ENCODE measurements at places on chromosomes 7 and 10.

DNA sequence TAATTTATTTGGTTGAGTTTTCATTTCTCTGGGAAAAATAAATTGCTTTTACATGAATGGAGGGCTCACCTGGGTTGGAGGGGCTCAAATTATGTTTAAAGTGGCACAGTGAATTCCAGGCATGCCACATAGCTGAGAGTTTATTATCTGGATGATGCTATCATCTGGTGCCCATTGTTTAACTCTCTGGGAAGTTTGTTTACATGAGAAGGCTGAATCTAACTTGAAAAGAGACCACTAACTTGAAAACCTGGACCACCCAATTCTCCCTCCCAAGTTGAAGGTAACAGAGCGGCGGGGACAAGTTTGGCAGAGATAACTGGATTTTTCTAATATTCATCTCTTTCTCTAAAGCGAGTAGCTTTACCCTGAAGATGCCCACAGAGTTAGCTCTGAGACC, 321.5 kb upstream of the GHITM start:
- DNase-seq: no peak

GRCh38 chr7:1623810-1624209, 46.3 kb upstream of the ELFN1 start:
- DNase-seq: no peak

- DNase-seq: no peak
Observed at GRCh38 chr10:21330628-21331020, 194.9 kb downstream of the SKIDA1 start.

- DNase-seq: no peak
Observed at GRCh38 chr7:21412410-21412851, 15.5 kb upstream of the SP4 start.

GRCh38 chr10:78763651-78764395, 304.9 kb upstream of the ZMIZ1 start:
- DNase-seq: no peak

- peak; percentile 56 for DNase-seq
Observed at GRCh38 chr10:71608819-71609768, 110.5 kb downstream of the C10orf105 start.

DNA sequence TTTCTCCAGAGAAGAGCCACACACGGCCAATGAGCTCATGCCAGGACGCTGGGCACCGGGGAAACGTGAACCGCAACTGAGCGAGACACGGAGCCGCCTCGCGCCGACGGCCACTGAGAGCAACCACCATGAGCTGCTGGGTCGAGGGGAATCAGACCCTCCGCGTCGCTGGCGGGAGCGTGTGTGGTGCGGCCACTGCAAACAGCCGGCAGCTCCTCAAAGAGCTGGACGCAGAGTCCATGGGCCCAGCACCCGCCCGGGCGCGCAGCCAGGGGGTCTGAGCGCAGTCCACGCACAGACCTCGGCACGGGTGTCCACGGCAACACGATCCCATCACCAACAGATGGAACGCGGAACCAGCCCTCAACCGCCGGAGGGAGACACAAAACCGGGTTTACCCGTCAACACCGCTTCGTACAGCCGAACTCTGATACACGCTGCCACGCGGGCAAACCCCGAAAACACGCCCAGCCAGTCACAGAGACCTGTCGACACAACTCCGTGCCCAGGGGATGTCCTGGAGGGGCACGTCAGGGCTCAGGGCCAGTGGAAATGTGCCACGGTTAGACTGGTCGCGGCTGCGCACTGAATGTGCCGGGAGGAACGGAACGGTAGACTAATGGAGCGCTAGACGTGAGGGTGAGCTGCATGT, 147.1 kb downstream of the ELFN1 start:
- DNase-seq: no peak

- DNase-seq: no peak
Observed at GRCh38 chr7:89798599-89798996, 355.7 kb upstream of the STEAP1 start.

DNA sequence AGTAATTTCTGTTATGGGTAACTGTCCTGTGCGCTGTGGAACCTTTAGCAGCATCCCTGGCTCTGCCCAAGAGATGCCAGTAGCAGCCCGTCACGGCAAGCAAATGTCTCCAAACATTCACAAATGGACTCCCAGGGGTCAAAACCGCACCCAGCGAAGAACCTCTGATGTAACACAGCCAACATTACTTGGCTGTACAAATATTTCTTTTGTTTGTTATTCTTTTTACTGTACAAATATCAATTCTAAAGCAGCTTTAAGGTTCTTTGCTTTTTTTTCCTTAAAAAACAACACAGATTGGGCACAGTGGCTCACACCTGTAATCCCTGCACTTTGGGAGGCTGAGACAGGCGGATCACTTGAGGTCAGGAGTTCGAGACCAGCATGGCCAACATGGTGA, 182.5 kb downstream of the KMT2E start:
- DNase-seq: no peak

DNA sequence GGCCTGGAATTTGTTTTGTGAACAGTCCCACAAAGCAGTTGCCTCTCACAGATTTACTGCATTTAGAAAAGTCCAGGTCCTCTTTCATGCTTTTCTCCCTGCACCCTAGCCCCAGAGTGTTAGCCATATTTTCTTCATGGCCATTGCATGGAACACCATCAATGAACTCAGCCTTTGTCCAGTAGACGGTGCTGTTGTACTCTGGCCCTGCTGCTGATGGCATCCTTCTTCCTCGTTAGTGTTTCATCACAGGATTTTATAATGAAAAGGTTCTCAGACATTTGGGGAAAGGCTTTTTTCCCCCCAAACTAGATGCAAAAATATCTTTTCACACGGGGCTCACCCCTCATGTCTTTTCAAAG, 93.0 kb upstream of the SLC25A13 start:
- DNase-seq: no peak

- no peak for DNase-seq
Observed at GRCh38 chr7:131056007-131056406, 271.7 kb upstream of the MKLN1 start.

- DNase-seq: no peak
Observed at GRCh38 chr7:91603707-91604106, 276.8 kb downstream of the MTERF1 start.

- DNase-seq: no peak
Observed at GRCh38 chr7:136868496-136869000, at the start of gene CHRM2. CHRM2 (plus strand) TSS chr7:136868652; CDS start chr7:137014866, 146,214 bp downstream.

DNA sequence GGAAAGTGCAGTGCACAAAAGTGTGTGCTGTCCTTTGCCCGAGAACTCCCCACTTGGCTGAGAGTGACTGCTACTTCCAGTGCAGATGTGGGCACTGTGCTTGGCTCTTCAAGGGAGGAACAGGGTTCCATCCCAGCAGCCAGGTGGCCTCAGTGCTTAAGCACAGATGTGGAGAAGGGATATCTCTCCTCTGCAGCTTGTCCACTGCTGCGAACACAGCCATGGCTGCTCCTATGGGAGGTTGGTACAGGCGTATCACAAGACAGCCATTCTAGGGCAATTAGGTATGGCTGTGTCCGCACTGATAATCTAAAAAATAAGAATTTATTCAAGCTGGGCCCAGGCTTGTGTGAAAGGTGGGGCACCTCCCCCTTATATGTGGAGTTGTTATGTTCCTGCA, 66.6 kb downstream of the GLCCI1 start:
- DNase-seq: no peak

DNA sequence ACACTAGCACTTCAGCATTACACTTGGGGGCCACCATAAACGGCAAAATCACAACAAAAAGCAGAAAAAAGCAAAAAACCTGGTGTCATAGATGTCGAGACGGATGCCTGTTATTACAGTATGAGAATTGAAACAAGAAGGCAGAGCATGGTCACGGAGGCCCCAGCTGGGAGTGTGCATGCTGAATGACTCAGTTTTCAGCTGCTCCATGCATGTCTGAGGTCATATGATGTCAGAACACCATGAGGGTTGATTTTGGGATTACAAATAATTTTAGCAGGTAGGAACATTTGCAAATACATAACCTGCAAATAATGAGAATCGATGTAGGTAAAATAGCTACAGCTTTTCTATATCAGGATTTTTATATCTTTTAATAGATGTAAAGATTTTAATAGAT, 19.1 kb downstream of the ZMYND11 start:
- no peak for DNase-seq

DNA sequence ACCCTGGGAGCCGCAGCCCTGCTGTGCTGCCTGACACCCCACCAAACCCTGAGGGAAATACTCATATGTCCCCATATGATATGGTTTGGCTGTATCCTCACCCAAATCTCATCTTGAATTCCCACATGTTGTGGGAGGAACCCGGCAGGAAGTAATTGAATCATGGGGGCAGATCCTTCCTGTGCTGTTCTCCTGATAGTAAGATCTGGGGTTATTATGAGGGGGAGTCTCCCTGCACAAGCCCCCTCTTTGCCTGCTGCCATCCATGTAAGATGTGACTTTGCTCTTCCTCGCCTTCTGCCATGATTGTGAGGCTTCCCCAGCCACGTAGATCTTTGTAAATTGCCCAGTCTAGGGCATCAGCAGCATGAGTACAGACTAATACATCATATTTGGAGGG, 68.7 kb downstream of the RGS10 start:
- DNase-seq: no peak

- no peak for DNase-seq
Observed at GRCh38 chr10:77974396-77975074, 48.0 kb upstream of the DLG5 start.

- no peak for DNase-seq
Observed at GRCh38 chr7:27197137-27198042, 2.5 kb downstream of the HOXA13 start.

DNA sequence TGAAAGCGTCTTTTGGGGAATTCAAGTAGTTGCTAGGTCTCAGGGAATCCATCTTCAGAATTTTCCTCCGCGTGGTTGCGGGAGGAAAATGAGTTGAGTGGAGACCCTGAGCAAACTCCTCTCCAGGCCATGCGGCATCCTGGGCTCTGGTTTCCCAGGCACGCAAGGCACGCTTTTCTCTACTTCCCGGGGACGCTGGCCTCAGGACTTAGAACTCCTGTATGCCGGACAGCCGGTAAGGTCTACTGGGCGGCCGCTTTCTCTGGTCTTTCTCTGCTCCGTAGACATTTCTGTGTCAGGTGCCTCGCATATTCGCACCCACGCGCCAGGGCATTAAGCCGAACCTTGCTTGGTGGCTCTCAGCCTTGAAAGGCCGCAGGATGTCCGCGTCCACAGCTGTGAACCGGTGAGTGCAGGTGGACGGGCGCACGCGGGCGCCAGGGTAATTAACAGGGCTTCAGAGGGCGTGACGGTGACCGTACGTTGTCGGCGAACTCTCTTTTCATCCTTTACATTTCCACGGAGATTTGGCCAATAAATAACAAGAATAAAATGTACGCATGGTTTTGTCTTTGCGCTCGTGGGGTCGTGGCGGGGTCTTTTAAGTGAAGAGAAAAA, 992 bp upstream of the RBM20 start:
- DNase-seq: no peak

GRCh38 chr7:47600199-47601118, 18.5 kb upstream of the TNS3 start:
- DNase-seq: no peak

GRCh38 chr7:157370742-157371141, 33.9 kb downstream of the DNAJB6 start:
- no peak for DNase-seq

GRCh38 chr10:20769481-20769880, 127.6 kb downstream of the NEBL start:
- no peak for DNase-seq

- DNase-seq: no peak
Observed at GRCh38 chr7:150954986-150955518, 23.1 kb downstream of the KCNH2 start.

GRCh38 chr10:93600446-93601145, 439 bp downstream of the RBP4 start:
- DNase-seq: no peak

DNA sequence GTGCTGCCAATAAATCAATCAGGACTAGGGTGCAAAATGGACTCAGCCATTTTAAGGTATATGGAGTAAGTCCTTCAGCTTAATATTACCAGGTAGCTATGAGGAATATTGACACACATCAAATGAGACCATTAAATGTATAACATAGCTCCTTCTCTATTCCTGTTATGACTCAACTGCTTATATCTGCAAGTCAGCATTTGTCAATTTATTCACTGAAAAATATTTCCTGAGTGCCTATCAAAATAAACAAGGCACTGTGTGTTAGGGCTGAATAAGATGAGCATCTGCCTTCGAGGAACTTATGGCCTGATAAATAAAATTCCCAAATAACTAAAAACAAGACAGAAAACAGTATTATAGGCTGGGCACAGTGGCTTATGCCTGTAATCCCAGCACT, 113.8 kb downstream of the CDK6 start:
- DNase-seq: no peak

DNA sequence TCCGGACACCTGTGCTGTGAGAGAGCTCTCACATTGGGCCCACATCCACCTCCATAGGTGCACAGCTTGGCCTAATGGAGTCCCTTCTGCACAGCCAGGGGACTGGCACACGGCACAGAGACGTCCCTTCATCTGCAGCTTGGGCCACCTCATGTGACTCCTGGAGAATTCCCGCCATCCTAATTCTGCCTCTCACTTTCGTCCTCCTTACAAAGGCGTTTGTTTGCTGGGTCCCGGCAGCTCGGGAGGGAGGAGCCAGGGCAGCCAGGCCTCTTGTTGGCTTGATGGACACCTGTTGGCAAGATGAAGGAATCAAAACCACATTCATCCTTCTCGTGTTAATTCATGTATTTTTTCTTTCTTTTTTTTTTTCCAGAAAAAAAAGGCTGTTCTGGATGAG, 30.7 kb upstream of the TTYH3 start:
- no peak for DNase-seq

GRCh38 chr10:87781545-87781944, 36.5 kb downstream of the ATAD1 start:
- DNase-seq: no peak

GRCh38 chr10:71920540-71921323, 43.5 kb upstream of the CHST3 start:
- DNase-seq: no peak

- no peak for DNase-seq
Observed at GRCh38 chr7:86025807-86026206, 617.9 kb upstream of the GRM3 start.

- DNase-seq: no peak
Observed at GRCh38 chr7:29354340-29354739, 159.8 kb downstream of the CHN2 start.

DNA sequence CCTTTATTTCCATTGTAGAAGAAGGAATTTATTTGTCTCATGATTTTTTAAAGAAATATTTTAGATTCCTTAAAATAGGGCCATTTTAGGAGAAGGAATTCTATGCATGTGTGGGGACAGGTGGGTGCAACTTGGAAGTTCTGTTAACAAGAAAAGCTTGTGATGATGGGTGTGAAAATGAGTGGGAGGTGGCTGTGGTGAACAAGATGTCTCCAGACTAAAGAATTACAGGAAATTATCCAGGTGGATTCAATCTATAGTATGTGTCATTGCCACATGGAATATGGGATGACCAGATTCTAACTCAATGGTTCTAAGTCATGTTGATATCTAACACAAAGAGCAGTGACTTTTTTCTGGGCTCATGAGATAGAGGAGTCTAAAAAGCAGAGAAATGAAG, 229.6 kb upstream of the IGFBP3 start:
- no peak for DNase-seq

- DNase-seq: no peak
Observed at GRCh38 chr7:34373940-34374339, 284.1 kb upstream of the NPSR1 start.

Measured in stimulated activated CD4-positive, alpha-beta T cell treated with anti-CD3 and anti-CD28 coated beads, Interleukin-15, amount 100 ng/mL, for 1 hour (primary cell).